Heart right ventricle (tissue), 16 donors: ENCODE measurements at places on chromosomes 6 and 20. TPM values are rescaled to one million over a fixed set of nuclear protein-coding genes. Genes with fewer than 3 reads are reported as not detected.

The KIF6 gene
- 0.01 TPM for polyA plus RNA-seq

The MLN gene
- not detected for polyA plus RNA-seq

The ZBTB46 gene
- polyA plus RNA-seq = 5.6 TPM

The MOXD1 gene
- polyA plus RNA-seq = 0.80 TPM

The SLC13A3 gene
- 0.29 TPM for polyA plus RNA-seq

The GSTA3 gene
- not detected for polyA plus RNA-seq
